ENCODE measurements at places on chromosomes 4 and X.

- DNase-seq: no peak
Observed at GRCh38 chr4:106809076-106809475, 227.0 kb downstream of the DKK2 start.

DNA sequence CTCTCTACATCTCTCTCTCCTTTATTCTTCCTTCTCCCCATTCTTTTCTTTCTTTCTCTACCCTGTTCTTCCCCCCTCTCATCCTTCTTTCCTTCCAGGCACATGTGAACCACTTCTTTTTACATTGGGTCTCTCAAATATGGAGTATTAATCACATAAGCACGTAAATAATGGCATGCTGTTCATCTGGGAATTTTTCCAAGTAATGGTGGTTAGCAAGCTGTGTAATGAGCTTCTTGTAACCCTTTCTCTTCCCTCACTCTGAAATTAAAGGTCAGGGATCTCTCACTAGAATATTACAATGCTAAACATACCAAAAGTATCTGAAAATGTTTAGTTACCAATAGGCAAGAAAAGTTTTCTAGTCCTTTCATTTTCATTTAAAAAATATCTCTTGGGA is 239.9 kb upstream of the TEX13A start:
- DNase-seq: no peak

GRCh38 chrX:15242899-15243555 is 26.9 kb downstream of the ASB9 start:
- peak; percentile 4 for DNase-seq

DNA sequence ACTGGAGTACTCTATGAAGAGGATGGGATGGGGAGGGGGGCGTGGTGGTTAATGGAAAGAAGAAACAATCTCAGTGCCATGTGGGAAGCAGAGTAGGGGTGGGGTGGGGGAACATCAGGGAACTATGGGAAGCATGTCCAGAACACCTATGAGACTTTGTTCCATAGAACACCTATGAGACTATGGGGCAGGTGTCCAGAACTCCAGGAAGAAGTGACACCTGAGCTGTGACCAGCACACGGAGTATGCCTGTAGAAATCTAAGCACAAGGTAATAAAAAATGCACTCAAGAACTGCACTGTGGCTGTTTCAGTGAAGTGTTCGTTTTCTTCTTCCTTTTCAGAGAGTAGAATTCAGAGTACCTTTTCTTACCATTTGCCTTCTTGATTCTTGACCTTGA is 704.8 kb upstream of the TENM3 start:
- no peak for DNase-seq

DNA sequence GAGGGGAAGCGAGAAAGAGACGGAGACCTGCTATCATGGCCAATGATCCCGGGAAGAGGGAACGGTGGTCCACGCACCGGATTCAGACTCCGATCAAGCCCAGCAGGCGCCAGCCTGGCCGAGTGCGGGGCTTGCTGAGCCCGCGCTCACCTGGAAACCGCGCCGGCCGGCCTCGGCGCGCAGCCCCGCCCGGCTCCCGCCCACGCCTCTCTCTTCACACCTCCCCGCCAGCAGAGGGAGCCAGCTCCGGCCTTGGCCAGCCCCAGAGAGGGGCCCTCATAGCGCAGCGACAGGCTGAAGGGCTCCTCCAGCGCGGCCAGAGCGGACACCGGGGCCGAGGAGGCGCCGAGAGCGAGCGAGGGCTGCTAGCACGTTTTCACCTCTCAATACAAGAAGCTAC is 36.8 kb upstream of the SPANXN2 start:
- DNase-seq: no peak

- no peak for DNase-seq
Observed at GRCh38 chrX:47562615-47563243, 1.7 kb downstream of the ARAF start.

GRCh38 chr4:112003231-112003907 is 141.9 kb upstream of the FAM241A start:
- no peak for DNase-seq

DNA sequence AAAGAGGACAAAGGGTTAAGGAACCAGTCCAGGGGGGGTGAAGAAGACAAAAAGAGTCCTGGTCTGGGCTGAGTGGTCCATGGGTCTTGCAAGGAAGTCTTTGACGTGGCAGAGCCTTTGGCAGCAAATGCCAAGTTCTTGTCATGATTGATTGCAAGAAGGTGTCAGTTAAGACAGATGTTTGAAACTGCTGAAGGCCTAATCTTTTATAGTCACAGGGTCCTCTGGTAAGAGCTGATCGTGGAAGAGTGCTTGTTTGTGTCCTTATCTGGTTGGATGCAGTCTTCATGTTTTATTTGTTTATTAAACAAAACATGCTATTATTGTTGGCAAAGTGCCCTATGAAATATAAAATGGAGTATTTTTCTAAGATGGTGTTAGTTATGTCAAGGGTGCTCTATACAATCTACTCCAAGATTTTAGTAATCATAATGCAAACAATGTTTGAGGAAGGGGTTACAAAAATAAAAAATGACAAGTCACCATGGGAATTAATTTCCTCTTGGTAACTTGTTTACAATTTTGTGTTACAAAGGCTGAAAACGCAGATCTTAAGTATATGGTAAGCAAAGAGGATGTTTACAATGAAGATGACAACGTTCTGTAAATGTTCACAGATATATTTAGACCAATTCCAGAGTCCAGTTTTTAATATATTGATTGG is 85.9 kb downstream of the MAGED4 start:
- no peak for DNase-seq

GRCh38 chrX:20974326-20974725 is 399.9 kb upstream of the CNKSR2 start:
- DNase-seq: no peak

DNA sequence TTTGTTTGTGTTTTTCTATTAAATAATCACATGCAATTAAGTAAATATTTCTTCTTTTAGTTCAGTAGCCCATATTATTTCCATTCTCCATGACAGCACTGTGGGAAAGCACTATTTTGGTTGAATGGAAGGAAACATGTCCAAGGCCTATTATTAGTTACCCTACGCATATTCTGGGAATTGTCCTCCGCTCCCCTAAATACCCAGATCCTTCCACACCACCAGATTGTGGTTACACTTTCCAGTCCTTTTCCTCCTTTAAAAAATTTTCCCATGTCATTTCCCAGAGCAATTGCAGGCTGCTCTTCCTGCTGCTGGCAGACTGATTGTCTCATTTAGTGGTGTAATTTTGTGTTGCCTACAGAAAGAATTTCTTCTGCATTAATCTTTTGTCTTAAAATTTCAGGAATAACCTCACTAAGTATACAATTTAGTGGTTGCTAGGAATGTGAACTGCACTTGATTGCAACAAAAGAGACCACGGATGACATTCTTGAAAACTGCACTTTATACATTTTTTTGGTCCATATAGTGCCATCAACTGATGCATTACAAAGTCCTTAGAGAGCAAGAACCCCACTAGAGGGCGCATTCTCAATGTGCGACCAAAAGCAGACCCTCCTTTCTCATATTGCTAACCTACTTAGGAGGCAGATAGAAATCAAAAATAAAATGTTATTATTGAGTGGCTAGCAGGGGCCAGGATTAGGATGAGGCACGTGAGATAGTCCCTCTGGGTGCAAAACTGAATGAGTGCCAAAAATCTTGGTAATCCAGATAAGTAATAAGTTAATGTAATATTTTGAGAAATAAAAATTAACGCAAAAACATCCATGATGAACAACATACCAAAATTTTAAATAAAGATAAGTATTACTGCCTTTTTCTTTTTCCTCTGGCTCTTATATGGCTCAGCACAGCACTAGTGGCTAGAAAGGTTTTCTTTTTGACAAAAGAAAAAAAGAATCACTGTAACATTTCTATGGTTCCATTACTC is 98.8 kb upstream of the IQCM start:
- peak; percentile 9 for DNase-seq

DNA sequence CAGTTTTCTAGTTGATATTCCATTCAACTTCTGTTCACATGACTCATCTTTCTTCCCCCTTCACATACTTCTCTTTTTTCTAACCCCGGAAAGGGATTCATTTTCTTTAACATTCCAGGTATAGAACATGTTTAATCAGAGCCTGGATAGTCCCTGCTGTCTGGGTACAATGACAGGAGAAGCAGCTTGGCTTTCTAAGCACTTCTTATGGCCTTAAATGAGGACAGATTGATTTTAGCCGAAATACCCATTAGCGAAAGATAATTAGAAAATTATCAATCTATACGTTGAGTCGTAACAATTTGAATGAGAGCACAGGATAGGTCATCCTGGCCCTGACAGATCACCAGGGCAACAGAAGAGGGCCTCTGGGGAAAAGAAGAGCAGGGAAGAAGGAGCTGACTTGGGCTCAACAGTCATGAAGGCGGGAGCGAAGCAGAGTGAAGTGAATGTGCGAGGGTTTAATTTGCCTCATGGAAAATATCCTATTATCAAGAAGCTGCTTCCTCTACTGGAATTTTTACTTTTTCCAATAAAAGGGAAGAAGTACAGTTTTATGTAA is 62.2 kb downstream of the PPP1R2C start:
- no peak for DNase-seq

DNA sequence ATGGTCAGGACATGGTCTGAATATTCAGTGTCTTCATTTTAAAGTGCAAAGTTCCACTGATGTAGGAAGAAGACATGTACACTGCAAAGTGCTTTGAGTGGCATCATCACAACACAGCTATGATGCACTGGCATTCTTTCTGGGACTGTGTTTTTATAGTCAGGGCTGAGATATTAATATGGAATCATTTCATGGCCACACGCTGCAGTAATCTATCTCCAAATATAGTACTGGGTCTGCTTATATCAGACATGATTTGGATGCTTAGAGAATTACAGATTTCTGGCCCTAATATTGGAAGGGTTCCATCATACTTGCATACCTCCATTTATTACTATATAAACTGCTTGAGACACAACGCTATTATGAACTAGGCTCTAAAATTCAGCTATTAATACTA is 1170.9 kb downstream of the NLGN4X start:
- no peak for DNase-seq

GRCh38 chr4:142683503-142683902 is 162.6 kb downstream of the INPP4B start:
- DNase-seq: no peak

GRCh38 chr4:170005472-170005871 is 20.7 kb downstream of the MFAP3L start:
- DNase-seq: no peak

GRCh38 chrX:105969487-105969886 is 69.0 kb downstream of the SERPINA7 start:
- DNase-seq: no peak

DNA sequence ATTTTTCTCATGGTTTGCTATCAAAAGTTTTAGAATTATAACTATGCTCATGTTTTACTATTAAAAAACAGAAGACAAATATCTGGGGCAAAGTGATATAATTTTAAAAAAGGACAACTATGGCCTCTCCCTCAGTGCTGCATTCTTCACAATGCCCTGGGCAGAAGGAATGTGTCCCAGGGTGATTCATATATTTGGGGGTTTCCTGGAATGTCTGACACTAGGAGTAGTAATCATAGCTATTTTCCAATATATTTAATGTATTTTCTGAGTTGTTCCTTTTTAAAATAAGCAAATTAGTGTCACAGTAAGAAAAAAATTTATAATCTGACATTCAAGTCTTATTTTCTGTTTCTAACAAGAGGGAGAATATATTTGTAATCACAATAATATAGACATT is 281.7 kb downstream of the UNC5C start:
- no peak for DNase-seq

DNA sequence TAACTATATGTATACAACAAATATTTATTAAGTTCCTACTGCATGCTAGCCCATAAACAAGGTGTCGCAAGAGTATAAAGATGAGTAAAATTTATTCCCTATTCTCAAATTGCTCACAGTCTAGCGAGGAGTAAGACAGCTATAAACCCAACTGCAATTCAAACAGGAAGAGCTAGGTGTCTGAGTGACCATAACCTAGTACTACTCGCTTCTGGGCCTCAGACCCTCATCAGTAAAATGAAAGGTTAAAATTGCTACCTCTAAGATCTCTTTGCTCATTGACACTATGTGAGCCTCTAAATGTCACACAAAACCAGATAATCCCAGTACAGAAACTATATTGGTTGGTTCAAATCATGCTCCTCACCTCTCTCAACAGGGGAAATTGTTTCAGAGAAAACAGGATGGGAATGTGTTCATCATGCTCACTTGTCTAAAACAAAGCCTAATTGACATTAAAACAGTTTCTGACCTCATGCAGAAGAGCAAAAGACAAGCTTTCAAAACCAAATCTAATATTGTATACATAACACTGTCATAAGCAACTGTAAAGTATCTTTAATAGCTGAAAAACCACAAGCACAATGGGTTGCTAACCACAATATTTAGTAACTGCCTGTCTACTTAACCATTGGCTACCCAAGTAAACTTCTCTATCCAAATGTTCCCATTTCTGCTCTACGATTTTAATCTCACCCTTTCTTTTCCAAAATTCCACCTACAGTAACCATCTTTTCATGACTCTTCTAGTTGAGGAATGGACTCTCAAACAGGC is 264.6 kb upstream of the FMR1 start:
- DNase-seq: no peak

DNA sequence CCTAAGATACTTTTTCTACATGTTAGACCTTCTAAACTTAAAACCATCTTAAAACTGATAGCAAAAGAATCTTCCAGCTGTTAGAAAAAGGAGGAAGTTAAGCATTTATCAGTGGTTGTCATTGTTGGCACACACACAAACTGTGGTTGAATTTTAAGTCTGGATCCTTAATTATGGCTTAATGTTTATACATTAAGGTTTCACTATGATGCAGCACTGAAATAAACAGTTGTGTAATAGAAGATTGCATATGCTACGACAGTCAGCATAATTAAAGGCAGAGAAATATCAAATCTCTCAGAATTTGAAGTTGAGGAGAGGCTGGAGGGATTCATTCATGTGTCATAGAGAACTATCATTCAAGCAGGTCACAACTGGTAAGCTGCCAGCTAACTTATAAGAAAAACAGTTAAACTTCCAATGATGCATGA is 32.3 kb downstream of the ADGRA3 start:
- no peak for DNase-seq

GRCh38 chrX:133849676-133850075 is 135.7 kb downstream of the GPC3 start:
- no peak for DNase-seq

GRCh38 chrX:108285356-108285755 is 152.9 kb downstream of the COL4A6 start:
- no peak for DNase-seq

- DNase-seq: no peak
Observed at GRCh38 chrX:155259752-155260151, 4.5 kb downstream of the RAB39B start.

All from GM19239 (cell line).